ENCODE measurements at places on chromosomes 13 and 19.

GRCh38 chr13:70568571-70568970, 460.3 kb upstream of the KLHL1 start:
- no peak for DNase-seq

DNA sequence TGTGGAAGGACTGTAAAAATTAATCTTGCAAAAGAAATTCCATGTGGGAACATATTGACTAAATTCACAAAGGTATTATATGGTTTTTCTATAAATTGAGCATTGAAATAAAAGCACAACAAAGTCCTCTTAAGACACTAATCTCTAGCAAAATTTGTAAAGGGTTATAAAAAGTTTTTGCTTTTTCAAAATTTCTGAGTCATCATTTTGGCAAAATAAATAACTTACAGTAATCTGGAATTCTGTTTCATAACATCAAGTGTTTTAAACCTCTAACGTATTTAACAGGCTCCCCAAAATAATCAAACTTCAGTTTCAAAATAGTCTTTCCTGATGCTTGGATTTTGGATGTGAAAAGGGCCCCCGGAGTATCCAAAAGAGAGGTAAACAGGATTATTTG, 26.0 kb downstream of the MED4 start:
- no peak for DNase-seq

GRCh38 chr19:8398311-8398771, 8.2 kb downstream of the RAB11B start:
- peak; percentile 99 for DNase-seq

DNA sequence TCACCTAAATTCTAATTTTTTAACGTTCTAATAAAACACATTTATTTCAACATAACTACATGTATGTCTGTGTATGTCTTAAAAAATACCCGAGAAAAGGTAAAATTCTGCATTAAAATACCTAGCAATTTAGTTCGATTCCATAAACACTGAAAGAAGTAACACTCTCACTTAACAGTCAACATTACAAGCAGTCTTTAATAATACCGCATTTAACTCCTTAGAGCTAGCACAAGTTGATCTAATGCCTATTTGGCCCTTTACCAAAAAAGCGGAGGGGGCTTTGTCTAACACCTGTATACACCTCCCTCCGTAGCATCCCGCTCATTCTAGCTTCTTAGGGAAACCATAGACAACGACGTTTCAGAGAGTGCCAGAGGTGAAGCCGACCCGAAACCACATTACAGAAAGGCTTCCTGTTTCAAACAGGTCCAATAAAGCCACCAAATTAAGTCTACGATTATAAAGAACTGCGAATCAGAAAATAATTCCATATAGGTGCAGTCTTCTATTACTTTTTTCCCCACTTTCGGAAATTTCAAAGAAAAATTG, 1.2 kb downstream of the SPART start:
- DNase-seq = peak; percentile 13

DNA sequence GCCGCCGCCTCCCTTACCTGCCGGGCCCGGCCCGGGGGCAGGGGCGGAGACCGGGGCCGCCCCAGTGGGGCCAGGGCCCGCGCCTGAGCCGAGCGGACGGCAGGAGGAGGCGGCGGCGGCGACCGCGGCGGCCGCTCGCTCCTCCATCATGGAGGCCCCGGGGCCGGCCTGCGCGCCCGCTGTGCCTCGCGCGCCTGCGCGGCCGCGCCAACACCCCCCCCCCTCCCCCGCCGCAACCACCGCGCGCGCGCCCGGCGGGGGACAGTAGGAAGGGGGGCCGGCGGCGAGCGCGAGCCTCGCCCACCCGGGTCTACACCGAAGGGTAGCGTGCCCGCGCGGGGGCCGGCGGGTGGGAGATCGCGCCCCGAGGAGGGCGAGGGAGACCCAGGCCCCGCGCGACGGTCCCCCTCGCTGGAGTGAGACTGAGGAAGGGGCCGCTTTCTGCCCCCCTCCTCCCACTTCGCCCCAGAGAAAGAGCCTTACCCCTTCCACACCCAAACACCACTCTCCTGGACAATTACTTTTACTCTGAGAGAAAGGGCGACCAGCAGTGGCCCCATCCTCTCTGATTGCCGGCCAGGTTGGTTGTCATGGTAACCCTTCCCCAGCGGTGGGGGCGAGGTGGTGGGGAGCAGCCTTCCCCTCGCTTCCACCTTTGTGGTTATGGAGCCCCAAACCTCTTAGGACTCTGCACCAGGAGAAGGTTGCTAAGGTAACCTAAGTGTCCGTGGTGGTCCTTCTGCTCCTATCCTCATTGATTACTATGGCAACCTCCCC, at the start of gene STRN4:
Gene STRN4 (minus strand): TSS at position 170 of the 777 bp plus-strand sequence. CDS start 20 bp downstream, at position 150.
- DNase-seq = peak; percentile 43

DNA sequence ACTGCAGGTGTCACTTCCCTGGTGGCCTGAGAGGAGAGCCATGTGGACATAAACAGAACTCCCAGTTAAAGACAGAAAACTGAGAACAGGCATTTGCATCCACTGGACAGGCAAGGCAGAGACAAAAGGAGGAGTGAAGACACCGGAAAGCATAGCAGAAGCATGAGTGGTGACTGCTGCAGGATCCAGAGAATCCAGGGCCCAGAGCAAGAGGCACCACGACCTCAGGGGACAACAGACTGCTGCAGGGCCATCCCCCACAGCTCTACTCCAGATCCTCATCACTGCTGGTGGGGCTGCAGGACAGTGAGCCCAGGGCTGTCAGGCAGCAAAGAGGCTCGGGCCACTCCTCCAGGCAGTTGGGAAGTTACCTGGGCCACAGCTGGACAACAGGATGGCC, 14.5 kb upstream of the ISYNA1 start:
- no peak for DNase-seq

- no peak for DNase-seq
Measured at GRCh38 chr13:21045100-21045499, 16.3 kb downstream of the LATS2 start.

GRCh38 chr19:18443406-18443805, 5.5 kb upstream of the ISYNA1 start:
- no peak for DNase-seq

DNA sequence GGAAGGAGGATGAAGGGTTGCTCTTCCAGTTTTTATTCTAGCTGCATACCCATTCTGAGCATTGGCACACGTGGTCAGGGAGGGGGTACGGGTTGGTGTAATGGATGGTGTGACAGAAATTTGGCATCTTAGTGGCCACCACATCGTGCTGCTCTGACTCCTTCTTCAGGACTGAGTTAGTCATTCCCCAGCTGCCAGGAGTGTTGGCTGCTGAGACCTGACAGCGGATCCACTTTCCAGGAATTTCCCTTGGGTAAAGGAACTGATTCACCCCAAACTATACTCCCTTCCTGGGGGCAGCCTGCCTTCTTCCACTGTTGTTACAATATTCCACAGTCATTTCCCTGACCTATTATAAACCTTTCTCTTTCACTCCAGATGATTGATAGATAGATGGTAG, 595.5 kb upstream of the KLHL1 start:
- no peak for DNase-seq

GRCh38 chr19:14146789-14147216, 10.4 kb upstream of the ASF1B start:
- no peak for DNase-seq

GRCh38 chr13:57824121-57824520, 192.6 kb downstream of the PCDH17 start:
- DNase-seq = no peak

All from thyroid gland (tissue), 4 donors.